NCI-H2171 treated with DMSO at 0.1 percent for 48 hours (cell line): ENCODE measurements at places on chromosomes 7 and 10.

GRCh38 chr10:33749067-33749735, 414.7 kb upstream of the NRP1 start:
- no peak for DNase-seq

DNA sequence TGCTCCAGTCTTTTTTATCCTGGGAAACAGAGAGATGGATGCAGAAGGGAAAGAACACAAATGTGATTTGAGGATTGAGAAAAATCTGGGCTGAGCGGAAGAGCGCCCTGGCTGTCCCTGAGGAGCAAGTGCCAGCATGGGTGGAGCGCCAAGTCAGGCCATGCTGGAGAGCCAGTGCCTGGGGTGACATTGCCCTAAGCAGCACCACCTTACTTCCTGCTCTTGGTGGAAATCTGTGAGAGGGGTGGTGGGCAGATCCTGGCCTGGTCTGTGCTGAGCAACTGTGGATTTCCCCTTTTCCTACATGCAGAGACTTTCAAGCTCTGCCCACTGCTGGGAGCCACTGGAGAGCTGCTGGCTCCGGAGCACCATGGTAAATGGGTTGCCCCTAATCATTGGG, 36.9 kb downstream of the DDIT4 start:
- no peak for DNase-seq

DNA sequence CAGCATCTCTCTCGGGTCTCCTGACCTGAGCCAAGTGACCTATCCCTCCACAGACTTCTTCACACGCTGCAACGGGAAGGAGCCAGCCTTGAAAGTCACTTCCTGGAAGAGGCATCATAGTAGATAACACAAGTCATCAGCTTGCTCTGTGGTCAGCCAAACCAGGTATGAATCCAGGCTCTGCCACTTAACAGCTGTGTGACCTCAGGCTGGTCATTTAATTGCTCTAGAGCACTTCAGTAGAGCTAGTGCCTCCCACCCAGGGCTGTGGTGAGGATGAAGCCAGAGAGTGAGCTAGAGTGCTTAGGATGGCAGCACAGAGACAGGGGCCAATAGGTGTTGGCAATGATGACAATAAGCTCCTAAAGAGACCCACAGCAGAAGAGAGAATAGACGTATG, 247.7 kb upstream of the ZMIZ1 start:
- DNase-seq: no peak

DNA sequence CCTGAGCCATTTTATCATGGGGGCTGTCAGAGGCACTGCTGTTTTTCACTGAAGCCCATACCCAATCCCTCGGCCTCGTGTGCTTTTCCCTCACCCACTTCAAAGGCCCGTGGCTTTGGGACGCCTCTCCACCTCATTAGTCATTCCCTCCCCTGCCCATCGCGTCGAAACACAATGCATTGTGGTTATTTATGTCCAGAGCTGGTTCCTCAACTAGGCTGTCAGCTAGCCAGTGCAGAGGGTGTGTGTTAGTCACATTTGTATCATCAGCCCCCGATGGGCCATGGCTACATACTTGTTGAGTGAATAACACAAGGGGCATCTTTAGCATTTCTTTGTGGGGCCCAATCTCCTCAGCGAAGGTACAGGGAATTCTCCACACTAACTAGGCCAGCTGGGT, 3.8 kb upstream of the CRCP start:
- no peak for DNase-seq

GRCh38 chr10:636769-637168, 52.7 kb downstream of the DIP2C start:
- no peak for DNase-seq

GRCh38 chr7:145860809-145861208, 255.8 kb upstream of the CNTNAP2 start:
- DNase-seq: no peak

- peak; percentile 5 for DNase-seq
Measured at GRCh38 chr7:158414486-158414961, 173.1 kb downstream of the PTPRN2 start.

- no peak for DNase-seq
Measured at GRCh38 chr10:48545462-48546145, 59.3 kb downstream of the ARHGAP22 start.

GRCh38 chr7:107506674-107507339, 37.0 kb downstream of the GPR22 start:
- peak; percentile 38 for DNase-seq

GRCh38 chr10:128796396-128796912, 670.2 kb upstream of the MKI67 start:
- DNase-seq: no peak

DNA sequence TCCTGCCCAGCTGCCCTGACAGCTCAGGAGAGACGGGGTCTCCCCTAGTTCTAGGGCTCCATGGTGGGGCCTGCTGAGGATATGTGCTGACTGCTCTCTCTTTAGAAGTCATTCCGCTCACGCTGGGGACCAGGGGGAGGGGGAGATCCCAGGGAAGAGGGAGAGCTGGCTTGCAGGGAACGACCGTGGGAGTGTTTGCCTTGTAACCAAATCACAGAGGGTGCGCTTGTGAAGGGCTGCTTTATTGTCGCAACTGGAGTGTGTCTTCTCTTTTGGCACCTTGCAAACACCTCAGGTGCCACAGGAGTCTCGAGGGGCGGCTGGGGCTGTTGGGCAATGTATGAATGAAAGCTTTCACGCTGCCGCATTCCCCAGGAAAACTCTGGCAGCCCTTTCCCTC, 531.3 kb upstream of the MKI67 start:
- DNase-seq: no peak

- DNase-seq: peak; percentile 32
Measured at GRCh38 chr7:3482147-3482921, 181.3 kb downstream of the SDK1 start.

- no peak for DNase-seq
Measured at GRCh38 chr10:126302826-126303665, 85.2 kb downstream of the ADAM12 start.

- DNase-seq: no peak
Measured at GRCh38 chr10:97567891-97568290, 4.7 kb upstream of the ANKRD2 start.

GRCh38 chr7:41592794-41593193, 110.1 kb downstream of the INHBA start:
- no peak for DNase-seq

DNA sequence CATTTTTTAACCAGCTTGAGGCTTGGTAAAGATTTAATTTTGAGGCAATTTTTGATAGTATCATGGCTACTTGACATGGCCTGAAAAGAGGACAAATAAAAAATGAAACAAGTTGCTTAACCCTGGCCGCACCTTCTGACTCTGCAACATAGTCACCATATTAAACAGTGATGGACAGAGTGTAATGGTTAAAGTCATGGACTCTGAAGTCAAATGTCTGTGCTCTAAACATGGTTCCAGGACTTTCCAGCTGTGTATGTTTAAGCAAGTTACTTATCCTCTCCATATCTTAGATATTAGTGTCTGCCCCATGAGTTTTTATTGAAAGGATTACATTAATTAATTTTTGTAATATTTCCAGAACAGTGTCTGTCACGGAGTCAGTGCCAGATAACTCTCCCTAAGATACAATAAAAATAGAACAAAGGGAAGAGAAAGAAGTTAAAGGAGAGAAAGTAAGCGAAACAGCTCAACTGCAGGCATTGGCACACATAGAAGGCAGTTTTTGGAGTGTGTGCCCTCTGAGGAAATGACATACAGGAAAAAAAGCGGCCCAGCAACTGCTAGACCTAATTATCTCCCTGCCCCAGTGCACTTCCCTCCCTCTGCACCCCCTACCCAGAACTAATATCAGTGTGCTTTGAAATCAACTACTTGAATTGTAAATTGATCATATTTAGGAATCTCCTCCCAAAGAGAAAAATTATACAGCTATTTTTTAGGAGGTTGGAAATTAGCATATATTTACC, 65.3 kb downstream of the MACC1 start:
- DNase-seq: no peak

DNA sequence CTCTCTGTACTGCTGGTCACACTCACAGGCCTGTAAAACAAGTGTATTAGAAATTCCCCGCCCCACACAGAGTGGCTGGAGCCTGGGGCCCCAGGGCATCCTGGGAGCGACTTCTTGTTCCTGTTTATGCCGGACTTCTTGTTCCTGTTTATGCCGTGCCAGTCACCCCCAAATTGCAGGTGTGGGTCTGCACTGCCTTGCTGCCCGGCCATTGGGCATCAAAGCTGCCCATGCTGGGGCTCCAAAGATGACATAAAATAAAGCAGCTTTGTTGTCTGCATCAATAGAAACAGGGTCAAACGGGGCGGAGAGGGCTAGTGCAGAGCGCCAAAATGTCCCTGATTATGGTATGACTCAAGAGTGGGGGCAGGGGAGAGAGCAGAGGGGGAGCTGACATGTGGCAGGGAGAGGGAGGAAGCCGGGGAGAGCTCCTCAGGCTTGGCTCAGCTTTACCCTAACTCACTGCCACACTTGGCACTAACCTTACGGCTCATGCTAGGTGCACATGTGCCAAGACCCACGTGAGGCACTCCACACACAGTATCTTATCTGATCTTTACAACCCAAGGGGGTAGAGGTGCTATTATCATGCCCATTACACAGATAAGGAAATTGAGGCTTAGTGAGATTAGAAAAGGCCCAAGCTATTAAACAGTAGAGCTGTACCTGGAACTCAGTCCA, 98.4 kb downstream of the PIP4K2A start:
- DNase-seq: no peak

GRCh38 chr7:142440219-142440905, 182.5 kb upstream of the PRSS58 start:
- no peak for DNase-seq

GRCh38 chr7:107744345-107744750, 406 bp downstream of the CBLL1 start:
- DNase-seq: no peak

- DNase-seq: no peak
Measured at GRCh38 chr7:75985518-75986146, 8.8 kb downstream of the TMEM120A start.

DNA sequence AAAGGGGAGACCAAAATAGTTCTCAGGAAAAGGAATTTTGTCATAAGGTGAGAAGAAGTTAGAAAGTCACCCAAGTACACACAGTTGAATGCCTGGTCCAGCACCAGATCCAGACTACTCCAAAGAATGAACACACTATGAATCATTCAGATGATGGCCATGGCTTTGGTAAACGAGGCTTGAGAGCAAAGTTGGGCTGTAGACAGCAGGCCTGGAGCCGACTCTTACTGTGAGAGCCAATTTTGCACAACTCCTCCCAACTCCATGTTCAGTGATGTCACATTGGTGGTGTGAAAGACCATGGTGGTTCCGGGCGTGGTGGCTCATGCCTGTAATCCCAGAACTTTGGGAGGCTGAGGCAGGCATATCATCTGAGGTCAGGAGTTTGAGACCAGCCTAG, 131.6 kb downstream of the PKD1L1 start:
- no peak for DNase-seq

DNA sequence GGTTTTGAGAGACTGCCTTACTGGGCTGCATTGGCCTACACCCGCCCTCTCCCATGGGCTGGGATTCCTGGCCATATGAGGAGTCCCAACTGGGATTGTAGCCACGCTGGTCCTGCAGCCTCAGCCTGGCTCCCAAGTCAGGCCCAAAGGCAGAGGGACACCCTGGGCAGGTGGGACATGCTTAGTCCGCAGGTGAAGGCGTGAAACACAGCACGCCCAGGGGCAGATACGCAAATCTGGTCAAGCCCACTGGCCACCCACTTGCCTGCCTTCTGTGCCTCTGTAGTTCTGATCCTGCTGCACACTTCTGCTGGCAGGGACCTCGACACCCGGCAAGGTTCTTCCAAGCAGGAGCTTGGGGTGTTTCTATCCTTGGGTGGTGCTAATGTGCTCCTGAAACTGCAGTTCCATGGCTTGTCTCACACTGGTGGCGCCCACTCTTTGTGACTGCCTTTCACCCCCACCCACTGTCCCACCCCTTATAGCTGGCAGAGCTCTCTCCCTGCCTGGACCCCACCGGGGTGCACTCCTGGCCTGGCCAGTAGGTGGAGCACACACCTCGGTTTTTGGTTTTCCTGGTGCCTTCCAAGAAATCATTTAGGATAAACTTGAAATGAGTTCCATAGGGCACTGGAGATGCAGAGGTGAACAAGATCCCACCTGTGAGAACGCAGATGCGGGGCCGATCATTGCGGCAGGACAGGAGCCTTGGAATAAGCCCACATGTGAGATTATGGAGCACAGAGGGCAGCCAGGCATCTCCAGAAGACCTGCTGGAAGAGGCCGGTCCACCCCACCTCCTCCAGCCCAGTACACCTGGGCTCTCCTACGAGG, 47.9 kb downstream of the MKI67 start:
- DNase-seq: peak; percentile 23

GRCh38 chr10:44292390-44293002, 92.4 kb downstream of the CXCL12 start:
- DNase-seq: no peak

DNA sequence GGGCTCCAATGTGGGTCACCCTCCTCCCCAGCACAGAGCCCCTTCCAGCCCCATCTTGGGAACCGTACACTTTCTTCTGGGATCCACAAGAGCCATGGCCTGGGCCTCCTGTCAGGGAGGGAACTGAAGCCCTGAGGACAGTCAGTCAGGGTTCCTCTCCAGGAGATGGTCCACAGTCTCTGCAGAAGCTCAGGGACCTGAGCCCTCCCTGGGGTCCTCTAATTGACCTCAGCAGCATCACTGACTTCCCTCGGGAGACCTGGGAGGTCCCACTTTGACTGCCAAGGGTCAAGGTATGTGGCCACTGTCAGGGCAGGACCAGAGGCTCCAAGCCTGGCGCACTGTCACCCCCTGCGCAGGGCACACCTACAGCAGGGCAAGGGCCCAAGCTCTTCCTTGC, 32.3 kb downstream of the NOD1 start:
- DNase-seq: no peak

DNA sequence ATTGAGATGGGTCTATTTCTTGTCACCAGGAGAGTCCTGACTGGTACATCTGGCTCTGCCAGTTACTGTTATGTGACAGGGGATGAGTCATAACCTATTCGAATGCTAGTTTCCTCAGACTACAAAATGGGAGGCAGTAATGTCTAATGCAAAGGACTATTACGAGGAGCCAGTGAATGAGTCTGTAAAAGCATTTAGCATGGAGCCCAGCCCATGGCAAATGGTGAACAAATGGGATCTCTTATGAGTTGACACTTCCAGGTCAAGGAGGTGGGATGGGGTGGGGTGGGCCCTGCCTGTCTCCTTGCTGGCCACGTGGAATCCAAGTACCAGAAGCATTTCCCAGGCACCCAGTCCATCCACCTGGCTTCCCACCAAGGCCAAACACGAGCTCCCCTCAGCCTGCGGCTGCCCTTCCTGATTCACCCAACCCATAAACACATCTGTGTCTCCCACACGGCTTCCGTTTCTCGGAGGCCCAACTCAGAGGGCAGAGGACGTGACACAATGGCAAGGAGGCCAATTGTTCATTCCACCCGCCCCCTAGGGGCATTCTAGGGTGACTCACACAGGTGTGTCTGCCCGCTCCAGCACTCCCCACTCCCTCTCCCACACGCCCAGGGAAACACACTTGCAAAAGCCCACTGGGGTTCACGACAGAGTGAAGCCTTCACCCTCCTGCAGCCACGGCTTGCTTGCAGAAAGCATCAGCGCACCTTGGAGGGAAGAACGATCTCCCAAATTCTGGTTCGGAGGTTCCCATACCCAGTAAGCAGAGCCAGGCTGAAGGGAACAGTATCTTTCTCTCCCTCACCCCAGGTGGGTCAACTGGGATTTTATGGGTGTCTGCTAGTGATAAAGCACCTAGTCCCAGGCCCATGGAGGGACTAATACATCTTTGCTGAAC, 109.8 kb downstream of the SH3PXD2A start:
- no peak for DNase-seq
